SJSA1 (cell line): ENCODE measurements at places on chromosomes 11 and 22.

DNA sequence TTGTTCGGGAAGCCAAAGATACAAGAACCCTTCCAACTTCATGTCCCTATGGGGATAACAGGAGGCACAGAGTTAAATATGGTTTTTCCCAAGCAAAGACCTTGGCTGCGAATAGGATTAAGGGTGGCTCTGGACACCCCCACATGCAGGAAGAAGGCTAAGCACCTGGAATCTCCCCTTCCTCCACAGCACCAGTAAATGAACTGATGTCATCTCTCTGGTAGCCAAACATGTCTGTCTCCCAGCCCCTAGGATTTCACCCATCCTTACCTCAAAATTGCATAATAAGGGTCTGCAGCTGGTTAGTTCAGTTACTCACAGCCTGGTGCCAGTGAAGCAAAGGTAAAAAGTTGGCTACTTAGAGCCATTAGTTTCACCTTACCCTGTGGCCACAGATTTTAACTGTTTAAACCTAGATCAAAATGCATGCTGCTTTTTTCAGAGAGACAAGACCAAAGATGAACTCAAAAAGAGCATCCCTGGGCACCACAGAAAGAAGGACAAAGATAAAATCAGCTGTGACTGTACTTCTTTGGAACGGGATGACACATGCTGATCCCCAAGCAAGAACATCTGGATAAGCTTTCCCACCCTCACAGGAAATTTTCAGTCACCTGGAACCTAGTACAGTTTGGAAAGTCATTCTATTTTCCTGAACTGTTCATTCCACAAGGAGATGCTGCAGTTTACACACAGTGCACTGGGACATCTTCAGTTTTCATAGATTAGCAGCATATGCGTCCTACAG lies 77.2 kb upstream of the AKIP1 start:
- DNase-seq = no peak
- H3K27me3 ChIP-seq = no peaks in the 10 kb centered on the region
- no peaks in the 10 kb centered on the region for H3K36me3 ChIP-seq
- H3K4me3 ChIP-seq = no peak overlapping the region

DNA sequence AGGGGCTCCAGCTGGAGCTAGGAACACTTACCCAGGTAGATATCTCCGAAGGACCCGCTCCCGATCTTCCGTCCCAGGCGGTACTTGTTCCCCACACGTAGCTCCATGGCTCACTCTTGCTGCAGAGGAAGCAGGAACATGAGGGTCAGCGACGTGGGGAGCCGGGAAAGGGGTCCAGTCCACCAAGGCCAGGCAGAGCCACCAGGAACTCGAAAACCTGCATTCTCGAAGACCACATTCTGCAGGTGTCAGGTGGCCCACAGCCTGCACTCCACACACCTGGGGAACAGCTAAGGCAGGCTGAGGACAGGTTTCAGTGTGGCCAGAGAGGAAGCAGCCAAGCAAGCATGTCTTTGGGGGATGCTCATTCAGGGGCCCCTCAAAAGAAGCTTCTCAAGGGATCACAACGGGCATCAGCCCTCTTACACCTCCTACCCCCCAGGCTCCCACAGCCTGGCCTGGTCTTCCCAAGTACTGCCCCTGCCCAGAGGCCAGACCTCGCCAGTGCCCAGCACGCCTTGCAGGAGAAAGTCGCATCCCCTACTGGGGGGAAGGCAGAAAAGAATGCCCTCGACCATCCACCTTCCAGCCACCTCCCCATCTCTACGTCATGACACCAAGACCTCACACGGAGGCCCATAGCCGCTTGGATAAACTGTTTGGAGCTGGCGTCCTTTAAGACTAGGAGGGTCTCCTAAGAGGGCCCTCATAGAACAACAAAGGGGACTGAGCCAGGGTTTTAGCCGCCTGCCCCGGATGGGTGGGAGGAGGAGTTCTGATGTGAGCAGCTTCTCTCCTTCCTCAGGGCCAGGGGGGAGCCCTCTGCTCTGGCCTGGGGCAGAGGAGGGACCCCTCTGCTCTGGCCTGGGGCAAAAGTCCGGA lies 2.9 kb downstream of the CSNK1E start:
- H3K27ac ChIP-seq = peak overlapping the region; percentile 88
- peak overlapping the region; percentile 80 for H3K4me3 ChIP-seq
- peak; percentile 93 for DNase-seq
- H3K27me3 ChIP-seq = no peaks in the 10 kb centered on the region

GRCh38 chr11:71239581-71239980 lies 12.8 kb downstream of the SHANK2 start:
- DNase-seq = no peak
- peaks cover 31% of the 10 kb centered on the region for H3K4me1 ChIP-seq
- no peaks in the 10 kb centered on the region for H3K27me3 ChIP-seq
- no peak overlapping the region for H3K4me3 ChIP-seq
- H3K36me3 ChIP-seq = peaks cover 3% of the 10 kb centered on the region; the same call in 1 of the 2 replicates

DNA sequence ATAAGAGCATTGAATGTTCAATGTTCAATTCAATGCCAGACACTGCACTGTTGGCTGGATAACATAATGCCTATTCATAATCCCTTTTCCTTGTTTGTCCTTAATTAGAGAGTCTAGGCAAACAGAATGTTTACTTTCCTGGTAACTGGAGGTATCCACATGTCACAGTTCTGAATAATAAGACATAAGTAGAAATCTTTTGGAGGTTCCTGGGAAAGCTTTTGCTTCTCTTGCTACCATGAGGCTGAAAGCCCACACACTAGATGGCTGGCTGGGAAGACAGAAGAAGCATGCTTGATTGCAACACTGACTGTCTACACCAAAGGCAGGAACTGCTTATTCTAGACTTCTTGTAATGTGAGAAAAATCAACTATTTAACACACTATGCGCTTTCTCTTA lies 79.5 kb downstream of the GAB2 start:
- no peak for DNase-seq
- no peaks in the 10 kb centered on the region for H3K4me1 ChIP-seq
- no peaks in the 10 kb centered on the region for H3K27me3 ChIP-seq
- no peak overlapping the region for H3K4me3 ChIP-seq

GRCh38 chr22:44646668-44647067 lies 55.3 kb upstream of the PRR5 start:
- no peaks in the 10 kb centered on the region for H3K36me3 ChIP-seq
- DNase-seq = no peak
- no peaks in the 10 kb centered on the region for H3K27me3 ChIP-seq
- no peaks in the 10 kb centered on the region for H3K4me1 ChIP-seq
- no peak overlapping the region for H3K27ac ChIP-seq
- no peak overlapping the region for H3K4me3 ChIP-seq

DNA sequence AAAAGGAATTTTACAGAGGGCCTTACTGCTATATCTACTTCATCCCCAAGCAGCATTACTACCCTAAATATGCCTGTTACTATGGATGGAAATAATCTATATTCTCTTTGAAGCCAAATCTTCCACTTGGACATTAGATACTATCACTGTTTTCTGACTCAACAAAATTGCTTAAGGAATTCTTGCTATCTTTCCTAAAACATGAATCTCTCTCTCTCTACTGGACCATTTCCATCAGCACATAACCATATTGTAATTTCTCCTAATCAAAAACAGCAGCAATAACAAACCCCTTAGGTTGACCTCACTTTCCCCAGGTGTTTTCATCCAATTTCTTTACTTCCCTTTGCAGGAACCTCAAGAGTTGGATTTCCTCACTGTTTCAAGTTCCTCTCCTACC lies 67.9 kb upstream of the BLID start:
- no peaks in the 10 kb centered on the region for H3K27me3 ChIP-seq
- no peaks in the 10 kb centered on the region for H3K36me3 ChIP-seq
- H3K4me3 ChIP-seq = no peak overlapping the region
- no peak overlapping the region for H3K27ac ChIP-seq
- no peak for DNase-seq
- peaks cover 38% of the 10 kb centered on the region for H3K4me1 ChIP-seq

DNA sequence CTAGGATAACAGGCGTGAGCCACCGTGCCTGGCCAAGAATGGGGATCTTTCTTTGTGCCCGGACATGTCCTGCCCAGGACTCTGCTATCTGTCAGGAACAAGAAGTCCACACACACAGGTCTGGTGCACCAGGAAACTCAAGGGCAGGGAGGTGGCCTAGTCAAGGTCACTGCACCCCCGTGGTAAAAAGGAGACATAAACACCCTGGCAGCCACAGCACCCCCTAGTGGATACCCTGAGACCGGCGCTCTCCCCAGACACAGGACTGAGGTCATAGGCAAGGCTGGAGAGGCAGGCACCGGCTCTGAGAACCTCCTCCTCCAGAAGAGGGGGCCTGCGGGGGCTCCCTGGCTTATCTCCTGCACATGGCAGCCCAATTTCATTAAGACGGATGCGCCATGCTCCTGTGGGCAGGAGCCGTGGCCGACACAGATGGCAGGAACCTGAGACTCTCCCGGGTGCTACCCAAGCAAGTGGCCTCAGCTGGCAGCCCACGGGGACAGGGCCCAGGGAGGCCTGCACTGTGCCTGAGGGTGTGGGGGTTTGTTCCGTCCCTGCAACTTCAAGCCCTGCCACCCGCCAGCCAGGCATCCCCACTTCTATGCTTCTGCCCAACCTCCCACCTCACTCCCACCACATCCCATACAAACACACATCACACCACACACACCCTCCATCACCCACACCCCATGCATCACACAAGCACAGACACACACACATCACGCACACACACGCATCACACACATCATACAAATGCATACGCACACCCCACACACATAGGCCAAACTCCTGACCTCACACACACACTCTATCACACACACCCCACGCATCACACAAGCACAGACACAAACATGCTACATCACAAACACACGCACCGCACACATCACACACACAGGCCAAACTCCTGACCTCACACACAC lies 19.6 kb downstream of the MACROD1 start:
- H3K27ac ChIP-seq = no peak overlapping the region
- 0 out of 2 replicates have a peak, but pooled peaks cover 4% of the 10 kb centered on the region for H3K4me1 ChIP-seq
- peak; percentile 71 for DNase-seq
- H3K4me3 ChIP-seq = no peak overlapping the region
- H3K27me3 ChIP-seq = no peaks in the 10 kb centered on the region

DNA sequence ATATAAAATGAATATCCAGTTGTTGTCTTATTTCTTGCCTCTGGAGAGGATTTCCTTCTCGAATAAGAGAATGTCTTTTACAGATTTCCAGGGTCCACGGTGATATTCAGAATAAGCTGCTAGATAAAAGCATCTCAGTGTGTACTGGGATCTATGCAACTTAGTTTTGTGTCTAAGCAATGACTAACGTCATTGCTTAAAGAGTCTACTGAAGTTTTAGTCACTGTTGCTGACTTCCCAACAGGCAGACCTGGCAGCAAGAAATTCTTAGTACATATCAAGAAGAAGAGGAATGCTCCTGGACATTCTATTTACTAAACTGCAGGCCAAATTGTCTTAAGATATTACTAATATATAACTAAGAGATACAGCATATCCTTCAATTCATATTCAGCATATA lies 70.3 kb downstream of the SOX6 start:
- H3K27me3 ChIP-seq = no peaks in the 10 kb centered on the region
- no peaks in the 10 kb centered on the region for H3K4me1 ChIP-seq
- no peaks in the 10 kb centered on the region for H3K36me3 ChIP-seq

DNA sequence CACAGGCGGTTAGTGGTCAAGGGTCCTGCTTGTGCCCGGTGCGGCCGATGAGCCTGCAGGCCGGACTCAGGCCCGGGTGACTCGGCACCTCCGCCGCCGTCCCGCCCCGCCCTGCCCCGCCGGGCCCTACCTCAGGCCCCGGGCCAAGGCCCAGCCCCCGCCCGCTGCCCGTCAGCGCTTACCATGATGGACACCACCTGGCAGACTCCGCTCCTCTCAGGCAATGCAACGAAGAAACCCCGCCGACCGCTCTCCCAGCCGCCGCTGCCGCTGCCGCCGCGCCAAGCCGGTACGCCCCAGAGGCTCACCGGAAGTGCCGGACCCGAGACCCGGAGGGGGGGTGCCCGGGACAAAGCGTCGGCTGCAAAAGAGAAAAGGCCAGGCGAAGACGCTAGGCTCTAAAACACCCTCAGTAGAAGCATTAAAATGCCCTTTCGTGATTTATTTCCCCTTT lies at the start of gene UFD1:
Gene UFD1 (minus strand): TSS at position 293 of the 454 bp plus-strand sequence. CDS start 108 bp downstream, at position 185.
- H3K27me3 ChIP-seq = no peaks in the 10 kb centered on the region
- H3K27ac ChIP-seq = peak within 1 kb of the TSS; percentile 100
- no peak for DNase-seq
- peak within 1 kb of the TSS; percentile 64 for H3K4me3 ChIP-seq

GRCh38 chr22:21054714-21055563 lies 9.2 kb downstream of the LRRC74B start:
- no peak overlapping the region for H3K4me3 ChIP-seq
- H3K4me1 ChIP-seq = no peaks in the 10 kb centered on the region
- DNase-seq = no peak
- H3K27me3 ChIP-seq = no peaks in the 10 kb centered on the region

GRCh38 chr11:69004411-69005182 lies 8.4 kb downstream of the MRGPRF start:
- H3K36me3 ChIP-seq = peaks cover 58% of the 10 kb centered on the region
- H3K27ac ChIP-seq = no peak overlapping the region
- no peaks in the 10 kb centered on the region for H3K27me3 ChIP-seq
- peak; percentile 60 for DNase-seq
- H3K4me1 ChIP-seq = peaks cover 64% of the 10 kb centered on the region
- H3K4me3 ChIP-seq = no peak overlapping the region

DNA sequence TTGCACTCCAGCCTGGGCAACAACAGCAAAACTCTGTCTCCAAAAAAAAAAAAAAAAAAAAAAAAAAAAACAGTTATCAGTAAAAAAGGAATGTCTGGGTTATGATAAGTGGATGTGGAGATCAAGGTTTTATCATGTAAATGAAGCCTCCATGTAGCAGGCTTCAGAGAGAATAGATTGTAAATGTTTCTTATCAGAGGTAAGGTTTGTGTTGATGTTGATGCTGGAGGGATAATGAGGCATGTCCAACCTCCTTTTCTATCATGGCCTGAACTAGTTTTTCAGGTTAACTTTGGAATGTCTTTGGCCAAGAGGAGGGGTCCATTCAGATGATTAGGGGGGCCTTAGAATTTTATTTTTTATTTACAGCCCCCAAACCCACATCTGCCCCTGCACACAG lies 35.4 kb upstream of the TREH start:
- no peaks in the 10 kb centered on the region for H3K36me3 ChIP-seq
- H3K27me3 ChIP-seq = no peaks in the 10 kb centered on the region
- DNase-seq = no peak
- H3K4me3 ChIP-seq = no peak overlapping the region

- no peak for DNase-seq
- no peak overlapping the region for H3K4me3 ChIP-seq
- no peak overlapping the region for H3K27ac ChIP-seq
- no peaks in the 10 kb centered on the region for H3K4me1 ChIP-seq
These were observed 4.8 kb upstream of the POU2F3 start for GRCh38 chr11:120235024-120235628.
